ENCODE measurements at places on chromosomes 7 and 10.

DNA sequence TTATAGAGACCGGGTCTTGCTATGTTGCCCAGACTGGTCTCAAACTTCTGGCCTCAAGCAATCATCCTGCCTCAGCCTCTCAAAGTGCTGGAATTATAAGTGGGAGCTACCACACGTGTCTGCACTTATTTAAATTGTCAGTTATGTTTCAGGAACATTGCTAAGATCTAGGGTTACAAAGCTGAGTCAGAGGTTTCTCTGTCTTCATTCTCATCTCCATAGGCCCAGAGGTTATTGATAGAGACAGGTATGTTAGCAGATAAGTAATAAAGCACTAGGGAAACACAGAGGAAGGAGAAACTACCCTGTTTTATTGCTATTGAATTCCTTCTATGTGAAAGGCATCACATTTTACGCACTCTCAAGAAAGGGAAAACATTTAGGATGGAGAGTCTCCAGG is 214.1 kb downstream of the REEP3 start:
- DNase-seq, result no peak

DNA sequence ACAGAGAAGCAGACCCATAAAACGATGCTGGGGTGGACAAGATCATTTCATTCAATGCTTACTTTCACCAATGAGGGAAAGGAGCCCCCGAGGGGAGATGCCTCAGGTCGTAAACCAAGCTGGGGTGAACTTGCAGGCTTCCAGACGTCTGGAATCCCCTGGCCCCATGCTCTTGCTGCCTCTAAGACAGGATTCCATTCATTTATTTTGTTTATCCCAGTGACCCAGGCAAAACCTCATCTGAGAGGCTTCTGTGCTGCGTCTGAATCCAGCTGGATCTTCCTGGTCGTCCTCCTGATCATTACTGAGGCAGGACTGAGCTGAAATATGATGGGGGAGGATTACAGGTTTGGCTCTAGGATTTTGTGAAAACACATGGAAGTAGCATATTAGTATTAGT is 182.9 kb downstream of the MYOF start:
- no peak for DNase-seq

GRCh38 chr7:21912931-21913780 is 32.5 kb downstream of the CDCA7L start:
- DNase-seq, result no peak

DNA sequence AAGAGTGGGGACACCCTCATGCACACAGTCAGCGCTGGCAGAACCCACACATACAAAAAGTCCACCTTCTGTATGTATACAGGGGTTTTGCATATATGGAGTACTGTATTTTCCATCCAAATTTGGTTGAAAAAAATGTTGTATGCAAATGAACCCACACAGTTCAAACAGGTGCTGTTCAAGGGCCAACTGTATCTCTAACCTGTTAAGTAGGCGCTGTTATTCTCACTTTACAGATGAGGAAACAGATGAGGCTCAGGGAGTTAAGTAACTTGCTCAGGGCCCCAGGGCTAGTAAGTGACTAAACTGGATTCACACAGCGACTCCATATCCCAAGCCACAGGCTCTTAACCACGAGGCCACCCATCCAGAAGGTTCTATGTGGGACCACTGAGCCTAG is 69.9 kb downstream of the C10orf105 start:
- DNase-seq, result no peak

DNA sequence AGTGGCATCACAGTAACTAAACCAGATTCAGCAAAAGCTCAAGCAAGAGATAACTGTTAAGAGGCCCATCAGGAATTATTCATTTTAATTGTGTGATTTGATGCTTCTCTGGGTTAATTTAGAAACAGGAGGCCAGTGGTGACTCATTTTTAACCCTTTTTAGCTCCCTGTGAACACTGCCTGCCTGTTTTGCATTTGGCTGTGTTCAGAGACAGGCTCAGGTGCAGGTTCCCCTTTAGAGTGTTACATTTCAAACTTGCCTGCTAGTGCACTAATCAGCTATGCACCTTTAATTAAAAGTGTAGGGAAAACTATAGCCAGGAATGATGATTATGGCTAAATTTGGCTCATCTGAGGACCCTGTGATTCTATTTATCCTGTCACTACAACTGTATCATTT is 6.5 kb downstream of the STAMBPL1 start:
- DNase-seq, result no peak

Data from heart right ventricle (tissue), 16 donors.